ENCODE measurements at places on chromosomes 1 and 21. TPM values are rescaled to one million over a fixed set of nuclear protein-coding genes. Genes with fewer than 3 reads are reported as not detected.

GRCh38 chr1:159141584-159142390, 29.6 kb upstream of the CADM3 start:
- DNase-seq = no peak

- DNase-seq = no peak
Observed at GRCh38 chr1:76293831-76294230, 219.3 kb downstream of the ST6GALNAC3 start.

- DNase-seq = peak; percentile 29
Observed at GRCh38 chr1:7313826-7314225, 457.3 kb upstream of the VAMP3 start.

- DNase-seq = no peak
Observed at GRCh38 chr1:30645807-30646206, 77.6 kb downstream of the MATN1 start.

DNA sequence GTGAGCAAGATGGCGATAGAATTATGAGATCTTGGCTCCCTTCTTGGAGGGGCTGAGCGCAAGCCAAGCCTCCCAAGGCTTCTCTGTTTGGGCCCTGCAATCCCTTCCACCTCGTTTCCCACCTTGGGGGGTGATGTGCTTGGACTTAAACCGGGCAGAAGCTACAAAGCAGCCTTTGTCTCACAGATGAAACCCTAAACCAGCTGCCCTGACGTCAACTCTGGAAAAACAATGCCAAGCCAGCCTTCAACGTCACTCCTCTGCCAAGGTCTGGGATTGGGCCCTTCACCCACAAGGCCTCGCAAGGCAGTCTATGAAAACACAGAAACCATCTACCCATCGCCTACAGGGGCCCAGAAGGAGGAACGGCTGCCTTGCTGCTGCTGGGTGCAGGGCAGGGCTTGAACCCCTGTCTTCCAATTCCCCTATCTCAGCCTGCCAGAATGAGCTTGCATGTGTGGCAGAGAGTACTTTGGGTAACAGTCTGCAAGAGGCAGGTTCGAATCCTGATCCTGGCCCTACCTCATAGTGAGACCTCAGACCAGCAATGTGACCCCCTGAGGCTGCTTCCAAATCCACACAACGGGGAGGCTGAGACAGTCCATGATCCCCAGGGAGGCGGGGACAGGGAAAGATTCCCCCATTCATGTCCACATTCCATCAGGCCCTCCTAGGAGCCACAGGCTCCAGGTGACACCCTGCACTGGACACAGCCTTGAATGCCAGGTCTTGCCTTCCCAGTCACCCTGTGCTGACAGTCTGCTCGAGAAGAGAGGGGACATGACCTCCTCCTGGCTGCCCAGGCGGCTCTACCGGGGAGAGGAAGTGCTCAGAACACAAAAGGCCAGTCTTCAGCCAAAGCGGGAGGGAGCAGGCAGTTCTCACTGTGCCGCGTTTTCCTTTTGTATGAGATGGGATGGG, 15.0 kb downstream of the IFFO2 start:
- DNase-seq = no peak

Gene OLFML2B
- 2.6 TPM for total RNA-seq

DNA sequence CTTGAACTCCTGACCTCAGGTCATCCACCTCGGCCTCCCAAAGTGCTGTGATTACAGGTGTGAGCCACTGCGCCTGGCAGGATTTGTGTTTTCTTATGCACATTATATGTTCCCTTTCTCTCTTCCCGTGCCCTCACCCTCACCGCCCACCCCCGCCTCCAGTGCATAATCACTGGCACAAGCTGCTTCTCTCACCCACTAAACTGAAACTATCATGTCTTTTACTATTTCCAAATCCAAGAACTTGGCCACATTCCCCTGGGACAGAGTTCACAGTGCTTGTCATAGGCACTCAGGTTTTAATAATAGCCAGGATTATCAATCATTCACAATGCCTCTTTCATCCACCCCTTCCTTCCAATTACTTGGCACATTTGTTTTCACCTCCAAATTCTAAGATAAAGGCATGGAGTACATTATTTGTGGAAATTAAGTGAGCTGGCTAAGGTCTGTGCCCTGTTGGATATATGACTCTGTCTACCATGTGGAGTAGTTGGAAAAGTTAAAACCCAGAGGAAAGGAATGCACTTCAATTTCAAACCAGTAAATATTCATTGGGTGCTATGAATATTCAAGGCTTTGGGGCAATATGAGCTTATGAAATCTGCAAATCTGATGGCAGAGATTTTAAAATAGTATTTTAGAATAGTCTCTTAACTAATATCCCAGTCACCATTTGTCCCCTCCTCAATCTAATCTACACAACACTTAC, 17.6 kb upstream of the MAPKAPK2 start:
- no peak for DNase-seq

DNA sequence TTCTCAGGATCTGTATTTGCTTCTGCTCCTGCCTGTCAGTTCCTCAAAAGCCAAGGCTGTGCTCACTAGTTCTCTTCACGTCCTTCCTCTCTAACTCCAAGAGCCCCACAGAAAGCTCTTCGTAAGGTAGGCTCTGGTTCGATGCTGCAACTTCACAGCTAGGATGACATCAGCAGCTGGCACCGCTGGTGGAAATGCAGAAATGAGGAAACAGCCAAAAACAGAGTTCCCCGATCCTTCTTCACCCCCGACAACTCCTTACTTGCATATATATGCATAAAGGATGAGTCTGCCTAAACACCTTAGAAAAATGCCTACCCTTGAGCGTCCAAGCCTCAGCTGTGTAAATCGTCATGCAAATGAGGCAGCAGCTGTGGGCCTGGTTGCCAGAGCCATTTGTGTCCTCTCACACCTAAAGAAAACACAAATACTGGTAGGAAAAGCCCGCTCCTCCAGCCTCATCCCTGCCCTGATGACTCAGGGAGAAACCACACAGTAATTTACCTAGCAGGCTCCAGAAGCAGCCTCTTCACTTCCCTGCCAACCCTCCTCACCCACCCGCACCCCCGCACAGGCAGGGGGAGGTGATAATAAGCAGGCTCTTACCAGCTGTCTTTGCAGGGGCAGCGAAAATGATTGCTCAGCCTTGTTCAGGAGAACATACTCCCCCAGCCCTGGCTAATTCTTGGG, 28.2 kb downstream of the BATF3 start:
- DNase-seq = no peak

- DNase-seq = no peak
Observed at GRCh38 chr1:172777767-172778166, 118.9 kb downstream of the FASLG start.

Gene FCGR2B
- total RNA-seq = 6.0 TPM

DNA sequence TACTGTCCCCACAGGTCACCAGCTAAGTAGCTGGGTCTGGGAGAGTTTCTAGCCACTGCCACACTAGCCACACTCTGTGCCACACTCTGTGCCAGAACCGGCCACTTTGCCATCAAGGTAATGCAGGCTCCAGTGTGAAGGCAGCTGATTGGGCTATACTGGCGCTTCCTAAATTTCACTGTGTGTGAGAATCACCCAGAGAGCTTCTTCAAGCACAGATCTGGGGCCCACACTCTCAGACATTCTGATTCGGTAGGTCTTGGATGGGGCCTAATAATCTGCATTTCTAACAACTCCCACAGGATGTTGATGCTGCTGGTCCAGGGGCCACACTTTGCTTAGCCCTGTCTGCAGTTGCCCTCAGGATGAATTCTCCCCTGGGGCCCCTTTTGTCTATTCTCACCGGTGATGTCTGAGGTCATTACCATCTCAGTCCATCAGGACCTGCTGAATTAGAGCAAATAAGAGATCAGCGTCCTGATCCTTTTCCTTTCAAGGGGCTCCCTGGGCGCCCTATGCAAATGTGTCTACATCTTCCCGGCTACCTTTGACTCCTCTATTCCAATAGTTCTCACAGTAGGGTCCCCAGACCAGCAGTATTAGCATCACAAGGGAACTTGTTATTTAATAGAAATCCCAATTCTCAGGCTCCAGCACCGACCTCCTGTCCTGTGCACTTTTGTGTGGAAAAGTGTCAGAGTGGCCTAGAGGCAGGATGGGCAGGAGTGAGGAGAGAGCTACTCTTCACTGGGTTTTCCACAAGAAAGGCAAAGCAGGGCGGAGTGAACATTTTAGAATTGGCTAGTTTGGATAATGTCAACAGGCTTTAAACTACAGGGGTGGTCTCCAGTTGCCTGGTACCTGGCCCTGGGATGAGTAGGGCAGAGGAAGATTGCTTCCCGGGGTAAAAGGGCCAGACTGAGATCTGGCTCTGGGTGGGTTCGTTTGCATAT, 24.7 kb upstream of the LRRN2 start:
- DNase-seq = no peak

DNA sequence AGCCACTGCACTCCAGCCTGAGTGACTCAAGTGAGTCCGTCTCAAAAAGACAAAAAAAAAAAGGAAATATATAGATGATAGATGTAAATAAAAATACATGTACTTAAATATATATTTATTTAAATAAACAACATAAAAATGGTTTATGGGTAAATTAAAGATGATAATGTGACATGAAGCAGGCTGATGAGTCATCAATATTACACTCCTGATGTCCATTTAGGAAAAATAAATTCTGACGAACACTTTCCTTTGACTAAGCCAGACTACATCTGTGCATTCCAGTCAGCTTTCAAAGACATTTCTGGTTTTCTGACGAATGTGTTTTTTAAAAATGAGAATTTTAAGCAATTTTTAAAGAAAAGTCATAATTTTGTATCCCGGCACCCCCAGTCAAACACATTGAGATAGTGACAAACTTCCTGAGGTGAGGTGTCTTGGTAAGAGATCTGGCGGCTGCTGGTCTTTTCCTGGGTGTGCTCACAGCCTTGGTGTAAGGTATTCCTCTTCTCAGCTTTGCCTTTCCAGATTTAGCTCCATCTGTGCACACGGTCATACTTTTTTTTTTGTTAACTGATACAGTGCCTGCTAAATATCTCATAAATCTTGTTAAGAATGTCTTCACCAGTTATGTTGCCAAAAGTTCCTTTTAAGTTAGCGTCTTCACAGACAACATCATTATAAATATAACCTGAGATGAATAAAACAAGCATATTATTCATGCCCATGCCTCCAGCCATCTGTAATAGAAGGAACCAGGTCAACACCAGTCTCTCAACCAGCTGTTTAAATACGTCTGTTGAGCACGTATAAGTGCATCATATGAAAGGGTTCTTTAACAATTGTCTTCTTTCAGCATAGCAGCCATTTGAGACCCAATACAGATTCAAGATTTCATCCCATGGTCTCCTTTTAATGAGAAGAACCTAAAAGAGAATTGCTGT, 214.5 kb upstream of the PLD5 start:
- no peak for DNase-seq

- DNase-seq = no peak
Observed at GRCh38 chr21:14452031-14452726, 69.2 kb upstream of the HSPA13 start.

Gene ACOT11
- 3.9 TPM for total RNA-seq

- DNase-seq = no peak
Observed at GRCh38 chr1:44539991-44540730, 134.1 kb downstream of the TMEM53 start.

DNA sequence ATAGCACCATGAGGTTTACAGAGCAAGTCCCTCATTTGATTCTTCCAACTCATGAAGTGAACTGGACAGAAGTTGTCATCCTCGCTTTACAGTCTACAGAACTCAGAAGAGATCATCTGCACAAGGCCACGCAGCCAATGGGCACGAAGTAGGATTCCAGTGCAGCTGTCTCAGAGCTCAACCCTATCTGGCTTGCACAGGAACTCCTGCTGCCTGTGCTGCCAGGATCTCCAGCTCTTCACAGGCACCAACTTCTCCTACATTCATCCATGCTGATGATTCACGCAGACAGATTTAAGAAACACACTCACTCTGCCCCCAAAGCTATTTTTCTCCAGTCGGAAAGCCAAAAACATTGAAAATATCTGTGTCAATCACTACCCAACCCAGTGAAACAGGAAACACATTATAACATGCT, 157.0 kb downstream of the RERE start:
- DNase-seq = peak; percentile 40

GRCh38 chr21:36125512-36126207, 9.2 kb upstream of the CBR3 start:
- peak; percentile 90 for DNase-seq

GRCh38 chr1:204685236-204686006, at the start of gene LRRN2:
Gene LRRN2, minus strand, starts transcription at chr1:204685738. Its CDS starts 65,746 bp downstream, at chr1:204619992.
- no peak for DNase-seq

DNA sequence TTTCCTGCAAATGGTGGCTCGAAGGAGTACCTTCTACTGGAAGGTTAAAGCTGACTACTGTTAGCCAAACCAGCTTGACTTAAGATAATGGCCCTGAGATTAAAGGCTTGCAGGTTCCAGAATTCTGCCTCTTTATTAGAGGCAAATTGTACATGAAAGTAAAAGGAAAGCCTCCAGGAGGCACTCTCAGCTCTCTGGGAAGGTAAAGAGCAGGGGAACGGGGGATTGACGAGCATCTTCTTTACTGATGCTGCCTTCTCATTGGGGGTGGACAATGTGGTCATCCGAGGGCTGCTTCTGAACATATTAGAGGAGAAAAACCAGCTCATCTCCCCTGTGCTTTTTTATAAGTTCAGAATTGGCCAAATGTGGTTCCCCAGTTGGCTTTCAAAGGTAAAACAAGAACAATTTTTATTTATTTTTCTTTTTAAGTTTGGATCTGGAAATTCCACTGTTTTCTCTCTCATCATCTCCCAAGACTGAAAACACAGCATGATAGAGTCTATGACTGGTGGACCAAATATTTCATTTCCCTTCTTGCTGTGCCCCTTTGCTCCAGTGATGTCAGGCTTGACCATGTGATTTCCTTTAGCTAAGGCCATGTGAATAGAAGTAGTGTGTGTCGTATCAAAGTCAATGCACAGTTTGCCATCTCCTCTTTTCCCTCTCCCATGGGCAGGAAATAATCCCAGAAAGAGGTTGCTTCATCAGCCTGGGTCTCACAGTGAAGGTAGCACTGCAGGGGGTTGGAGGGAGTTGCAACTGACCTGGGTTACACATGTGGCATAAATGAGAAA, 292.7 kb downstream of the PRDM2 start:
- DNase-seq = no peak

DNA sequence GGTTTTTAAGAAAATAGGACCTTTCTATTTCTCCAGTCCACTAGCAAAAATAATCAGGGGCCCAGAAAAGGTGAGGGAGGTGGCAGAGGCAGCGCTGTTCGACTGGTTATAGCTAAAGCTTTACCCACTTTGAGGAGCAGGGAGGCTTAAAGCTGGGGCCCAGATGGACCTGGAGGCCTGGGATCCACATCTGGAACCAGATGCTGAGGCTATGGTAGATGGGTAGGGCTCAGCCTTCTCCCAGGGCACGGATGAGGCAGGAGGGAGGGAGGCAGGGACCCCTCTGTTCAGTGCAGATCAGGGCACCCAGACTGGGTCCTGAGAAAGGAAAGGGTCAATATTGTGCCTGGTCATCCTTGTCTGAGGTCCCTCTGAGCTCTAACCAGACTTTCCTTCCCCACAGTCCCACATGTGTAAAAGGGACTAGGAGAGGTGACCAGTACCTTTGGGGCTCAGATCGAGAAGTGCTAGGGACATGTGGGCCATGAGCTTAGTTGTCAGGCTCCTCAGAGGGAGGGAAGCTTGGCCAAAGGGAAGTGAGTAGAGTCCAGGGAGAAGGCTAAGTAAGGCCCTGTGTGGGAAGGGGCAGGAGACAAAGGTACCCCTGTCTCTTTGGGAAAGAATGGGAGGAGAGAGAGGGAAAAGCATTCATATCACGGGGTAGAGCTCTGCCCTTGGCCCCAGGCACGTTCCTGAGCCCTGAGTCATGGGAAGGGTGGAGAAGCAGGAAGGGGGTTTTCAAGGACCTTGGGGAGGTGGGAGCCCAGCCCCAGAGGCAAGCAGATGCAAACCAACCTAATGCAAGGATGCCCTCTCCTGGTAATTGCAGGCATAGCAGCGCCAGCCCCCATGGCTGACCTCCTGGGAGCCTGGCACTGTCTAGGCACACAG, 15.4 kb downstream of the LMNA start:
- DNase-seq = peak; percentile 97

Gene LRRN2
- not detected for total RNA-seq
